ENCODE measurements at places on chromosomes 3 and 15.
A peak's percentile ranks its signal among the peaks of the same experiment; 100 is the strongest.

GRCh38 chr15:61116825-61117224 lies 112.3 kb downstream of the RORA start:
- DNase-seq, result no peak

GRCh38 chr3:189301479-189301878 lies 129.7 kb downstream of the TPRG1 start:
- no peak for DNase-seq

GRCh38 chr3:133171831-133172230 lies 133.6 kb downstream of the TMEM108 start:
- no peak for DNase-seq

- no peak for DNase-seq
Observed at GRCh38 chr3:24523988-24524727, 29.5 kb upstream of the THRB start.

DNA sequence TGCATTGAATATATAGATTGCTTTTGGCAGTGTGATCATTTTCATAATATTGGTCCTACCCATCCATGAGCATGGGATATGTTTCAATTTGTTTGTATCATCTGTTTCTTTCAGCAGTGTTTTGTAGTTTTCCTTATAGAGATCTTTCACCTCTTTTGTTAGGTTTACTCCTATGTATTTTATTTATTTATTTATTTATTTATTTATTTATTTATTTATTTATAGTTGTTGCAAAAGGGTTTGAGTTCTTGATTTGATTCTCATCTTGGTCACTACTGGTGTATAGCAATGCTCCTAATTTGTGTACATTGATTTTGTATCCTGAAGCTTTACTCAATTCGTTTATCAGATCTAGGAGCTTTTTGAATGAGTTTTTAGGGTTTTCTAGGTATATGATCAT lies 478.2 kb downstream of the UNC13C start:
- DNase-seq, result no peak

- no peak for DNase-seq
Observed at GRCh38 chr15:88571153-88571851, 24.8 kb upstream of the DET1 start.

- DNase-seq, result peak; percentile 24
Observed at GRCh38 chr15:77633134-77633912, 611 bp upstream of the LINGO1 start.

- no peak for DNase-seq
Observed at GRCh38 chr15:65146438-65146837, 12.8 kb upstream of the PDCD7 start.

- no peak for DNase-seq
Observed at GRCh38 chr15:37034835-37035748, 65.3 kb downstream of the MEIS2 start.

GRCh38 chr15:60703207-60703933 lies 224.4 kb upstream of the ICE2 start:
- no peak for DNase-seq

DNA sequence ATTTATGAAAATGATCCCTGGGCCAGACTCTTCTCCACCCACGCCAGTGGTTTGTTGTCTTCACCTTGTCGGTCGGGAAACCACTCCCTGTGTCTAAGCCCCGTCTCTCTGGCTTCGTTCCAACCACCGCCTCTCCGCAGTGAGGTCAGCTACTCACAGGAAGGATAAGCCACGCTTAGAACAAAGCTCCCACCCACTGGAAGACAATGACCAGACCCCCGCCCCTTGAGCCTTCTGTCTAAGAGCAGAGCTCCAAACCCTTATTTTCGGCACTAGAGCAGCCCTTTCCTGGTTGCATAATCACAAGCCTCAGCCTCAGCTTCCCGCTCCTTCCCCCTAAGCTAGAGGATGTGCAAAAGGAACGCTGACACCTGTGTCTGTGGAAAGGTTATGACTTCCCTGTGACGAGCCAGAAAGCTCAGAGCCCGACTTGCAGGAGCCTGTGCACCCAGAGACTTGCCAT lies 114.9 kb upstream of the MEF2A start:
- peak; percentile 25 for DNase-seq

DNA sequence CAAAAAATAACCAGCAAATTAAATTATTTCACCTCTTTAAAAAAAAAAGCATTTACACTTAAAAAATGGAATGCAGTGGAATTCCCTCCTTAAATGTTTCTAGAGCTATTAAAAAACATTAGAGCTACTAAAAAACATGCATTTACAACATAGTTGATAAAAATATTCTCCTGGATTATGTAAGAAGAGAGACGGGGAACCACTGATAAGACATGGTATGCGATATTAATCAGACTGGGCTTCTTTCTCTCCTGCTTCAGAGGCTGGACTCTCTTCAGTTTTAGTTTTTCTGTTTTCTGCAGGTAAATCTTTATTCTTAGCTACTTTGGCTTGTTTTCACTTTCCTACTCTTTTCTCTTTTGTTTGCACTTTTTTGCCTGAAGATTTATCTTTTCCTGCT lies 40.4 kb upstream of the WDR49 start:
- no peak for DNase-seq

DNA sequence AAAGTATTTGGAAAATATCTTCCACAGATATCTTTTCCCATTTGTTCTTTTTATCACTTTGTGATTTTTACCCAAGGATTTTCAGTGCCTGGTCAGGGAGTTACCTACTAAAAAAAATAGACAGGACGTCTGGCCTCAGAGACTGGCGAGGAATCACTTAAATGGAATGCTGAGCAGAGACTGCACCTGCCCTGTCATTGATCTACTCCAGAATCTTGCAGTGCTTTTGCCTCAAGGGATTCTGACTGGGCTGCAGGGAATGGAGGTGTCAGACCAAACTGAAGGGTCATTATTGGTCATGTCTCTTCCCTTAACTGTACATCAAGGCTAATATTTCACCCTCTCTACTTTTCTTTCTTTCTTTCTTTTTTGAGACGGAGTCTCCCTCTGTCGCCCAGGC lies 12.1 kb upstream of the RYR3 start:
- DNase-seq, result no peak

DNA sequence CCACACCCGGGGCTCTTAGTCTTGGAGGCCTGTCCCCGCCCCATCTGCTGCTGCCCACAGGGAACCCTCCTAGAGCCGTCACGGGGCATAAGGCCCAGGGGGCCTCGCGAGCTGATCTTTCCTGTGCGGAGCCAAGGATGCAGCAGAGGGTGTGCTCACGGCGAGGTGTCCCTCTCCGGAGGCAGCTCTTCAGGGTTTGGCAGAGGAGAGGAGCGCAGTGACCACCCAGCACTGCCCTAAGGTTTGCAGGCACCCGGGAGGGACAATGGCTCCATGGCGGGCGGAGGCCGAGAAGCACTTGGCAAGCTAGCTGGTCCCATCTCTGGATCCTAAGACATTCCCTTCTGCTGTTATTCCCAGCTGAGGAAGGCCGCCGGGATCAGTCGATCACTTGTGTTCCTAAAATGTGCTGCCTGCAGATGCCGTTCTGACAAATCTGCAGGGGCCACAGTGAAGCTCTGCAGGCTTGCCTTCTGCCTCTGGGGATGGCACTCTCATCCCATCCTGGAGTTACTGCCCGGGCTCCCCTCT lies 47.4 kb upstream of the PCSK6 start:
- no peak for DNase-seq

GRCh38 chr15:90598031-90598577 lies 68.4 kb downstream of the CRTC3 start:
- no peak for DNase-seq

DNA sequence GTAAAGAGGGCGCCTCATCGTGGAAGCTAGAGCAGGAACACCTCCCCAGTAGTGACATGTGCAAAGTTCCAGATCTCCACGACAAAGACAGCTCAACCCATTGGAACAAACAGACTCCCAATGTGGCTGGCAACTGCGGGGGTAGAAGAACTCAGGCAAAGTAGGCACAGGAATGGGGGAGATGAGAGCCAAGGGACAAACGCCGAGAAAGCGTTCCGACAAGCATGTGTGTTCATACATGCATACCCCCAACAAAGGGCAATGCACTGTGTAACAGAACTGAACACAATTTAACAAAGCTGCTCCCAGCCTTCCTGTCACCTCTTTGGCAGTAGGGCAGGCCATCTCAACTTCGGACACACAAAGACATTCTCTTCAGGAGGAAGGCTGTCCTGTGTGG lies 11.6 kb downstream of the RCCD1 start:
- DNase-seq, result no peak

DNA sequence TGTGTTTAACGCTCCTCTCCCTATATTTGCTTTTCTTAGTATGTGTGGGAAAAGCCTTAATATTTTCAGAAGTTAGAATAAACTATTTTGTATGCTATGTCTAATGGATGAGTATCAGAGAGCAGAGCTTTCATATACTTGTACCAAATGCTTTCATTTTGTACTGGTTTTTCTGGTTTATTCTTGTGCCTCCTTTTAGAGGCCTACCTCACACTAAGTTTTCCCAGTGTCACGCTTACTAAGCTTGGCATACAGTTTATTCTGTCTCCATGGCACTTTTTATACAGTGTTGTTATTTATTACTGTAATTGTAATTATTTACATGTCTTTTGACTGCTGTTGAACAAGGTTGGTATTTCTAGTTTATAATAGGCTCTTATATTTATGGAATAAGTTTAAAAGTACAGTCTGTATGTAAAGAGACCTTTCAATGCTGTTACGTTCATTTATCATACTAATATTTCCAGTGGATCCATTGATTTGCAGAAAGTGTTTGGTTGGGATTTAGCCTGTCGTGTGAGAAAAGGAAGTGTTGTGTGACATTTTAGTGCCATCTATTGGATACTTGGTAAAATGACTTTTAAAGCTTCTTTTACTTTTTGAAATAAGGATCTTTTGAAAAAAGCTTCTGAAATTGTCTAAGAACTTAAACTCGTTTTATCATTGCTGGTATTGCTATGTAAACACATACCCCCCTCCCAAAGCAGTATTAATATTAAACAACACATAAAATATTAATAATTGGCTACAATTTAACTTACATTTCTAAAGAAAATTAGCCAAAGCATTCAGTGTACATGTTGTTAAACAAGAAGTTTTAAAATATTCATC lies 5.2 kb upstream of the EBLN2 start:
- no peak for DNase-seq

DNA sequence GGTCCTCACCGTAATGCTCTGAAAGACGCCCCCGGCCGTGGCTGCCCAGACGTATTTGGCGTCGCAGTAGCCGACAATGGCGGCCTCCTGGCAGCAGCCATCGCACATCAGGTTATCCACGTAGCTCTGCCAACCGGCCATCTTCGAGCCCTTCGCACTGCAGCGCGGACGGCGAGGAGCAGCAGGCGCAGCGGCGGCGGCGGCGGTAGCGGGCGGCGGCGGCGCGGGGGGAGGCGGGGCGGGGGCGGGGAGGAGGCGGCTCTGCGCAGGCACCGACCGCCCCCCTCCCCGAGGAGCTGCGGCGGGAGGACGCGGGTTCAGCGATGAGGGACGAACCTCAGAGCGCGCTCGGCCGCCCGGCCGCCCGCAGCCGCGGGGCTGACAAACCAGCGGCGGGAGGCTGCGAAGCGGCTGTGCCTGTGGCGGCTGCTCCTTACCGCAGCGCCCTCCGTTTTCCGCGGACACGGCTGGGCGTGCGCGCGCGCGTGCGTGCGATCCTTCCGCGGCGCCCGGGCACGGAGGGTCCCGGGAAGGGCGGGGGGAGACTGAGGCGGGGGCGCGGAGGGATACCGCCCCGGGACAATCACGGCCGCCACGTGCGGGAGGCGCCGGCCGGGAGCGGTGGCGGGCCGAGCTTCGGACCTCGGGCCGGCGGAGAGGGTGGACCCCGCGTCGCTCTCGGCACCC lies at the start of gene PFN2:
TSS of gene PFN2 (minus strand) at position 180 of the 687 bp plus-strand sequence. CDS start at position 141, 39 bp downstream.
- no peak for DNase-seq

DNA sequence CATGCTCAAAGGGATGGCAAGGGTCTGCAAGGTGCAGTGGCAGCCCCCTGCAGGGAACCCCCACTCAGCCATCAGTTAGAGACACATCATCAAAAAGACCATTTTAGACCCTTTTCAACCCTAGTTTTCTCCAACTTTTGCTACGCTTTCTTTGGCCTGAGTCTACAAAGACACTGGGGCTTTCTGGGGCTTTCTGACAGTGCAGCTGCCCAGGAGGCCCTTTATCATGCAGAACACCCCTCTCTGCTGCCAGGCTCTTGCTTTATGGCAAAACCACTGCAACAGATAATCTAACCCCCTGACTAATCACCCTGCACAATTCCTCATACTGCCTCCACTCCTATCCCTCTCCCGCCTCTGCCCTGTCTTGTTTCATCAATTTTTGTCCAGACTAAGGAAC lies 2.4 kb downstream of the NMNAT3 start:
- DNase-seq, result no peak

- no peak for DNase-seq
Observed at GRCh38 chr3:39323494-39323893, 6.0 kb upstream of the CCR8 start.

DNA sequence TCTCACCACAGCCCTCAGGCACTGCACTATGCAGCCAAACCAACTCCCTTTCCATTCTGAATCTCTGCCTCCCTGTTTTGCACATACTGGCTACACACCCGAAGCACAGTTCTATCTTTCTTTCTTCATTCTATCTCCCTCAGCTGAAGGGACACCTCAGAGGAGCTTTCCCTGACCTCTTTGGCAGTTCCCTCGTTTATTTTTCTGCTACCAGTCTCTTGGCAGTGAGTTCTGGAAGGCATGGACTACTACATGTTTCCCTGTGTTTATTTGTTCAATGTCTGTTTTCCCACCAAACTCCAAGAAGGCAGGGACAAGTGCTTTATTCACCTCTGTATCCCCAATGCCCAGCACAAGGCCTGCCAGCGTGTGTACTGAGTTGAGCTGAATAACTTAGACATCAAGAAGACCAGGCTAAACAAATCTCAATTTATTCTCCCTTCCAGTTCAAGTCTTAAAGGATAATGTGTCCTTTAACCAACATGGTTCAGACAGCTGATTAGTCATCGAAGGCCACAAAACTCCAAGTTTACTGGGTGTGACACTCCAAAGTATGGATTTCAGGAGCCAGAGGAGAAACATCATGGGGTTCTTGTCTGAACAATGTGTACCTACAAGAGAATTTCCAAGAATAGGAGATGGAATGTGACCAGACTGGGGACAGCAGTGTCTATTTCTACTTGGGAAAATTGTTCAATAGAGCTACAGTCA lies 260.1 kb upstream of the CTNNB1 start:
- no peak for DNase-seq

DNA sequence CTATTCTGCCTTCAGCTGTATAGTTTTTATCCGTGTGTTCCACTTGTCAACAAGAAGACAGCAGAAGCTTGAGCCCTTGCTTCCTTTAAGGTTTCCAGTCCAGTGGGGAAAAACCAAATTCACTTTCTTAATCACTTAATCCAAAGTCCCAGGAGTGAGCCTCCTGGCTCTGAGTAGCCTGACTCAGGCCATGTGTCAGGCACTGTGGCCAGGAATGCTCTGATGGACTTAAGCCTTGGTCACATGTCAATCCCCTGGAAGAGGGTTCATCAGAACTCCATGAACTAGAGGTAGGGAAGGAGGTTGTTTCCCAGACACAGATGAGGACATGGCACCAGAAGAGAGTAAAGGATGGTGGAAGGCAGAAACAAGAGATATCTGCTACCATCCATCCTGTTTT lies 8.8 kb downstream of the VIPR1 start:
- no peak for DNase-seq

DNA sequence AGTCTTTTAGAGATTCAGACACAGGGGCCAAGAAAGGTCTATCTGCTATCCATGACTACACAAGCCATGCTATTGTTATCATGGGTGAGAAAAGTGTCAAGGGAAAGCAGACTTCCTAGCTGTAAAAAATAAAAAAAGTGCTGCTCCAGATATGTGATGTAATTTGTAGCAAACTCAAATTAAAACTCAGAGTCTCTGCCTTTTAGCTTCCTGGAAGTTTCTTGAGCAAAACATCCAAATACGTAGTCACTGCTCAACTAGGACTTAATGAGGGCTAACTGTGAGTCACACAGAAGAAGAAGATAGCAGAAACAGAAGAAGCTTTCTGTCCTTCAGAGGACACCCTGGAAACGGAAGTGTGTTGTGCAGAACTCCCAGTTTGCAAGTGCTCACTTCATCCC lies 393.4 kb upstream of the NR2F2 start:
- no peak for DNase-seq

All from stimulated activated CD8-positive, alpha-beta memory T cell treated with anti-CD3 and anti-CD28 coated beads, Interleukin-15, amount 100 ng/mL, for 1 hour (primary cell).